Left ventricle myocardium inferior (tissue), 1 donor: ENCODE measurements at places on chromosomes 6 and 20. TPM values are rescaled to one million over a fixed set of nuclear protein-coding genes. Genes with fewer than 3 reads are reported as not detected.

GPX5 gene
- not detected for total RNA-seq

GRCh38 chr20:33624399-33624798 is 37.7 kb upstream of the C20orf144 start:
- no peak for DNase-seq

- peak; percentile 29 for DNase-seq
Observed at GRCh38 chr20:49983848-49984408, 1.1 kb downstream of the SNAI1 start.

GRCh38 chr6:136501096-136501495 is 49.1 kb downstream of the MAP7 start:
- no peak for DNase-seq

DNA sequence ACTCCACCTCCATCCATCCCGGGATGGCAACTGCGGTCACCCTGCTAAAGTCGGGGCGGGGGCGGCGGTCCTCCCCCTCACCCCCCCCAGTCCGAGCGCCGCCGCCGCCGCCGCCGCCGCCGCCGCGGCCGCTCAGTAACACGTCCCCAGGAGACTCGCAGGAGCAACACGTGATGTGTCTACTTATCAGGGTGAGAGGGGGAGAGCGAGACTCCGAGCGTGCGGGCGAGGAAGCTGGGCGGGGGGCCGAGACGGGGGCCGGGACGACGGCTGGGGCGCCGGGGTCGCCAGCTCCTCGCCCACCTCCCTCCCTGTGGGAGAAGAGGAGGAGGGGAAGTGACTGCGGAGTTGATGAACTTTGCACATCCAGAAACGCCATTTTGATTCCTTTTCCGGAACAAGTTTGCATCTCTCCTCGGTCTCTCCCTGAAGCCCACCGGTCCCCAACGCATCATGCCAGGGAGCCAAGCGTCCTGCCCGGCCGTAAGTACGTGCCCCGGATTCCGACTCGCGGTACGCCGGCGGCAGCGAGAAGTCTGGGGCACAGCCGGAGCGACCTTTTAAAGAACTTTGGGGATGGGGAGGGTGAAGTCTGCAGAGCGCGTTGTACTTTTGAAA is at the start of gene RREB1:
Gene RREB1, plus strand, starts transcription at position 384 of the 618 bp plus-strand sequence. CDS start 73,951 bp downstream, outside the sequence.
- DNase-seq, result peak; percentile 57

HS3ST5 gene
- not detected for total RNA-seq

CST5 gene
- not detected for total RNA-seq

DNA sequence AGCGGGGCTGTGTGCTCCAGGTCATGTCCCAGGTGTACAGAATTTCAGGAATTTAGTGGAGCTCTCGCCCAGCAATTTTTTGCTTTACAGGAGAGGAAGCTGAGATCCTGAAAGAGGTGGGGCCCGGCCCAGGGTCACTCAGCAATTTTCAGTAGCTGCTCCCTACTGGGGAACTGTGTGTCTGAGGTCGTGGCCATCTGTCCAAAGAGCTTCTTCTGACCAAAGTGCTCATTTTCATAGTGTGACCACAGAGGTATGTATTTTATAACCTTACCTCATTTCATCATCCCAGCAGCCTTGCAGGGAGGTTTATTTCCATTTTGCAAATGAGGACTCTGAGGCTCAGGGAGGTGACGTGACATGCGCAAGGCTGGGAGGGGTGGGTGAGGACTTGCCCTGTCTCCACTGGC is 46.3 kb downstream of the FAM209B start:
- DNase-seq, result no peak

GRCh38 chr6:71531841-71532240 is 243.2 kb downstream of the OGFRL1 start:
- no peak for DNase-seq

DNA sequence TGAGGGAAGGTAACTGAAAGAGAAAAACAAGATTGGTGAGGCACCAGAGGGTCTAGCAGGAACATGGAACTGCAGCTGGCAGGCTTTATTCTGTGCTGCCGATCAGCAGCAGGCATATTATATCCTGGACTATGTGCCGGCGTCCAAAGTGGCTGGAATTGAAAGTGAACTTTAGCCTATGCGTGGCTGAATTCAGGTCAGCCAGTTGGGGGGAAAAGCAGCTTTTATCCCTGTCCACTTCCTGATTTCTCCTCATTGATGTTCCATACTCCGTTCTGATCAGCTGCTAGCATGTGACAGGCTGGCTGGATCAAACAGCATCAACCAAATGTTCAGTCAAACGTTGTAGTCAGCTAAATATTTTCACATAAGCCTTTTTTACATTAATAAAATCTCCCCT is 99.0 kb downstream of the CAP2 start:
- DNase-seq, result no peak

GRCh38 chr6:5525209-5525608 is 263.9 kb downstream of the FARS2 start:
- no peak for DNase-seq

DNA sequence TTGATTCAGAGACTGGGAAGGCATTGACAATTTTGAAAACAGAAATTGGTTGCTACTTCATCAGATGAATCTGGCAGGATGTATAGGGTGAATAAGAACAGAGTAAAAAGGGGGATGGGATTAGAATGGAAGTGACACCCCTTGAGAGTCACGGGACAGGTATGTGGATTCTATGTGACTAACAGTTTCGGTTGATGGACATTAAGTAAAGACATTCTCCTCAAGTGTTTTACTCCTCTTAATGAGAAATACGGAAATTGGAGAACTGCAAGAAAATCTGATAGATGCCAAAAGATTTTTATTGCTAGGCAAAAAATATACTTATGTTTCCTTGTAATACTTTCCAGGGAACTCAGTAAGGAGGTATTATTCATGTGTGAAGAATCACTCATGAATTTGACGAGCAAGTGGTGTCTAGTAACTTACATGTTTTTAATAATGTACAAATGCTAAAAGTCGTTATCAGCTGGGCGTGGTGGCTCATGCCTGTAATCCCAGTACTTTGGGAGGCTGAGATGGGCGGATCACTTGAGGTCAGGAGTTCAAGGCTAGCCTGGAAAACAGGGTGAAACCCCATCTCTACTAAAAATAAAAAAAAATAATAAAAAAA is 135.8 kb downstream of the KIF16B start:
- DNase-seq, result no peak
